ENCODE measurements at places on chromosomes 12 and 14.

DNA sequence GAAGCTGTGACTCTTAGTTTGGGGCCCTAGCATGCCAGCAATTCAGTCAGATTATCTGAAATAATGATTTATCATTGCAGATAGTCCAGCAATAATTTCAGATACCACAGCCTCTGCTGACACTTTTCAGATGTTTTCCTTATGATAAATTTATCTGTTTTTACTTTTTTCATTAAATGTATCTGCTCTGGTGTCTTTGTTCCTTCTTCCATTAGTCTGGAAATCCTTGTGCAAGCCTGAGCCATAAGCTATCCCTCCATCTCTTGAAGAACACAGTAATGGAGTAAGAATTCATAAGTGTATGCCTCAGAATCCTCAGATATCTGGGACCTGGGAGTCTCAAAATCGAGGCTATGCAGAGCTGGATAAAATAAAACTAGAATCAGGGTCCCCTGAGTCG, 146.4 kb upstream of the KRR1 start:
- DNase-seq = no peak

- DNase-seq = no peak
Observed at GRCh38 chr12:54431911-54432814, 13.1 kb upstream of the ITGA5 start.

DNA sequence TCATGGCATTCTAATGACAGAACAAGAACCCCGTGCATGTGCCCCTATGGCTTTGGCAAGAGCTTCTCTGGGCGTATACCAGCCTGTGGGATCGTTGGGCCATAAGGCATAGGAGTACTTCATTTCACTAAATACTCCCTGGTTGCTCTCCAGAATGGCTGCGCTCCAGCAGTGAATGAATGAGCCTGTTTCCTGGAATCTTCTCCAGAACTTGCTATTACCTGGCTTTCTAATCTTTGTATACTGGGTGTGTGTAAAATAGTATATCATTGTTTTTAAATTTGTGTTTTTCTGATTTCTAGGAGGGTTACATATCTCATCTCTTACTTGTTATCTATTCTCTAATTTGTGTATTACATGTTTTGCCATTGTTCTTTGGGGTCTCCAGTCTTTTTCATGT, 28.6 kb upstream of the EMP1 start:
- DNase-seq = no peak

DNA sequence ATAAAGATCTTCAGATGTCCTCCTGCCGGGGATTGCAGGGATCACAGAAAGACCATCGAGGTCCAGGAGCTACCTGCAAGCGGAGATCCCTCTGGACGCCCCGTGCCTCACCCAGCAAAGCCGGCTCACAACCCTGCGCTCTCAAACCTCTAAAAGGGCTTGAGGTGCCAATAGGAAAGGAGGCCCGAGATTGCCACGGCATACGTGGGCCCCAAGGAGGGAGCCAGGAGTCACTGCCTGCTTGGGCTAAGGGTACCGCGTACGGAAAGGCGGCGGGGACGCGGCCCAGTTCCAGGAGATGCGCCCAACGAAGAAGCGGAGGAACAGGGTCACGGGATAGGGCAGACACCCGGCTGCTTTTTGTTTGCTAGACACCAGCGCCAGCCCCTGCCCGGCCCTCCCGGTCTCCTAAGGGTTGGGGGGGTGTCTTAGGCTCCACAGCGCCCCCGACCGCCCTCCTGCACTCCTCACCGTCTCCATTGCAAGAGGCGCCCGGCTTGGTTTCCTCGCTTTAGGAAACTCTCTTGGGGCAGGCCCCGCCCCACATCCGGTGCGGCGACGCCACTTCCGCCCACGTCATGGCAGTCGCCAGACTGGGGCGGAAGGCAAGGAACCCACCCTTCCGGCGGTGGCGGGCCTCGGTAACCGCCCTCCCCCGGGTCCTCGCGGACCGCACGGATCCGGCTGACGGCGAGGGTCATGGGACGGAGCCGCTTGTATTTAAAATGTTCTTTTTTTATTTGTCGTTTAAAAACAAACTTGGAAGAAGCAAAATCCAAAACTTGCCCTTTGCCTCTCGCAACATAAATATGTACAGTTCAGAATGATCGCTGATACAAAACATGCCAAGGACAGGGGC, at the start of gene PRKAG1:
Gene PRKAG1, minus strand, starts transcription at position 516 of the 859 bp plus-strand sequence. Its CDS starts 36 bp downstream, at position 480.
- DNase-seq = peak; percentile 94

DNA sequence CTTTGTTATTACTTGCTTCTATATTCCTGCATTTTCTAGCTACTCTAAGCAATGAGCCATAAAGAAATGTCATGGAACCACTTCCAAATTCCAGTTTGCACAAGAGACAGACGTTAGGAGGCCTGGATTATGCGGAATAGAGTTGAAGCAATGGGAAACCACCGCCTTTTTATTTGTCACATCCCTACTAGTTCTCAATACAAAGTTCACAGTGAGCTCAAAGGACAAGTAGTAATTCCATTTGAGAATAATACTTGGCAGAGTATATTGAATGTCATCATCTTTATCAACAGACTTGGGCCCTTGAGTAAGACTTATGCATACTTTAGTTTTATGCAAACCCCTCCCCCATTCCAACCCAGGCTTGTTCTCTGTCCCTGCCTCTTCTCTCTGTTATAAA, 3.7 kb upstream of the SLC15A5 start:
- no peak for DNase-seq
